ENCODE measurements at places on chromosomes 3 and 15.

DNA sequence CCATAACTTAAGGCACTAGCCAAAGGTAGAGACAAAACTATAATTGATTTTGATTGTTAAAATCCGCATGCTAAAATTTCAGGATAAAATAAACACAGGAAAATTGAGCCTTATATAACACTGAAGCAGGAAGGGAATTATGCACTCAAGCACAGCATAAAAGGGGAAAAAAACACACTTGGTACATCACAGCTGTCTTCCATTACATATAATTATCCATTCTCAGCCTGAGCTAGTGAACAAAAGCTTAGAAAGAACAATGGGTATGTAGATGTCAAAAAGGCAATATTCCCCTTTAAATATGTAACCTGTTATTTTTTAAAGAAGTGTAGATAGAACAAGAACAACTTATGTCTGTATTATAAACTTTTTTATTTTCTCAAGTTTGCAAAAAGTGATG is 899.2 kb downstream of the ROBO1 start:
- DNase-seq: no peak

DNA sequence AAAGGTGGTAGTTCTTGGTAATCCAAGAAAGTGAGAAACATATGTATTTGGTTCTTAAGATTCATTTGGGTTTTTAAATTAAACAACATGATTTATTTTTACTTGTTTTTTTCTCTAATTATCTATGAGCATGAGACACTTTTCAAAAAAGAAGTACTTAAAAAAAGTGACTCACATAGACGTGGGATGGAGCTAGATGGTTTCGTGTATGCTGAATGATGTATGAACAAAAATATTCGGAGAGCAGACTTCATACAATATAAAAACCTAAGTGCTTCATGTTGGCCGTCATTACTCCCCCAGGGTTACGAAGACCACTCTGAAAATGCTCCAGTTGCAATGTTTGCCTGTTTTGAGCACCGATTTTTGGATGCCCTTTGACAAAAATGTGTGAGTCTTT is 90.9 kb downstream of the RORA start:
- DNase-seq: no peak

DNA sequence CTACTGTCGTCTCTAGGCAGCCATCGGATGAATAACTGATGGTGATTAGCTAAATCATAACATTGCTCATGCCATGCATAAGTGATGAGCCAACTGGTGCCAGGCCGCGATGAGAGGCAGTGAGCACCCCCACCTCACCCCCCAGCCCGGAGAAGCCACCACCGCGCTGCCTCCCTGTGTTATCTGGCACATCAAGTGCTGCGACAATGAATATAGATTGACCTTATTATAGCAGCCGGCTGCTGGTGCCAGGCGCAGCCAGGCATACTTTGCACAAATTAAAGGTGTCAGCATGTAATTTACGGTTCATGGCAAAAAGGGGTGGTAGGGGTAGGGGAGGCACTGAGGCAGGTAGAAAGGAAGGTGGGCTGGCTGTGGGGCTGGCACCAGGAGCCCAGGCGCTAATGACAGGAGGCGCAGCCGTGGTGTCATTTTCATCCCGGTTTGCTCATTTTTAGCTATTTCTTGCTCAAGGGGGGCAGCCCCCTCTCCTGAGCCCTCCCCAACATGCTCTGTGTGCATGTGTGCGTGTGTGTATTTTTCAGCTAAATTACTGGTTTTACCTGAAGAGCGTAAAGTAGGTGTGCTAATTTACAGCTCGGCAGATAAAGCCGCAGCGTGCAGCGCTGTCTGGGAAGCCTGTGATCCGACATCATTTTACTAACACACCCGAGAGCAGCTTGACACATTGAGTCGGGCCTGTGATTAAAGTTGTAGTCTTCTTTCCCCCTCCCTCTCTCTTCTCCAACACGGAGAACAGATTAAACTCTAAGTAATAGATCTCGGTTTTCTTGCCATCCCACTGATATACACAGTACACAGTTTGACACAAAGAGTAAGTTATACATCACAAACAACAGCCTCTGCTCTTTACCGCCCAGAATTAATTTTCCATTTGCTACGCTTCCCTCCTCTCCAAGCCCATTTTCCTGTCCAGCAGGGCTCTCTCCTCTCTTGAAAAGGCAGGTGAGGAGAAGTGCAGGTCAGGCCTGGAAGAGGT is 212.3 kb downstream of the RPLP1 start:
- DNase-seq: no peak

DNA sequence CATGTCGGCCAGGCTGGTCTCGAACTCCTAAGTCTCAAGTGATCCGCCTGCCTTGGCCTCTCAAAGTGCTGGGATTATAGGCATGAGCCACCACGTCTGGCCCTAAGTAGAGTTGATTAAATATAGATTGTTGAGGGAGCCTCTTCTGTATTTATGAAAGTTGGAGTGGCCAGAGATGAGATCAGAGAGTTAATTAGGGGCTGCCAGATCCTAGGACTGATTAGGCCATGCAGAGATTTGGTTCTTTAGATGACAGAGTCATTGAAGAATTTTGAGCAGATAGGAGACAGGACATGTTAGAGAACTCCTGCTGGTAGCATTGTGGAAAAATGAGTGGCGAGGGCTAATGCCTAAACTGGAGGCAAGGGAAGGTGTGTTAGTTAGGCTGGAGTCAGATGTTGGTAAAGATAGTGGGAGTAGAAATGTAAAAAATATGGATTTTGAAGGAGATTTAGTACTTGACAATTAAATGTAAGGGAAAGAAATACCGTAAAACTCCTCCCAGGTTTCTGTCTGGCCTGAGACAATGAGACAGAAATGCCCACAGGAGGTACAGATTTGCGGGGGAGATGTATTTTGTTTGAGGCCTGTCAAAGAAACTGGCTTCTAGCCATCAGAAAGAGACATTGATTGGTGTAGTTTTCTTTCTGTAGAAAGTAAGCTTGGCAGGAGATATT is 23.4 kb downstream of the SACM1L start:
- DNase-seq: no peak

DNA sequence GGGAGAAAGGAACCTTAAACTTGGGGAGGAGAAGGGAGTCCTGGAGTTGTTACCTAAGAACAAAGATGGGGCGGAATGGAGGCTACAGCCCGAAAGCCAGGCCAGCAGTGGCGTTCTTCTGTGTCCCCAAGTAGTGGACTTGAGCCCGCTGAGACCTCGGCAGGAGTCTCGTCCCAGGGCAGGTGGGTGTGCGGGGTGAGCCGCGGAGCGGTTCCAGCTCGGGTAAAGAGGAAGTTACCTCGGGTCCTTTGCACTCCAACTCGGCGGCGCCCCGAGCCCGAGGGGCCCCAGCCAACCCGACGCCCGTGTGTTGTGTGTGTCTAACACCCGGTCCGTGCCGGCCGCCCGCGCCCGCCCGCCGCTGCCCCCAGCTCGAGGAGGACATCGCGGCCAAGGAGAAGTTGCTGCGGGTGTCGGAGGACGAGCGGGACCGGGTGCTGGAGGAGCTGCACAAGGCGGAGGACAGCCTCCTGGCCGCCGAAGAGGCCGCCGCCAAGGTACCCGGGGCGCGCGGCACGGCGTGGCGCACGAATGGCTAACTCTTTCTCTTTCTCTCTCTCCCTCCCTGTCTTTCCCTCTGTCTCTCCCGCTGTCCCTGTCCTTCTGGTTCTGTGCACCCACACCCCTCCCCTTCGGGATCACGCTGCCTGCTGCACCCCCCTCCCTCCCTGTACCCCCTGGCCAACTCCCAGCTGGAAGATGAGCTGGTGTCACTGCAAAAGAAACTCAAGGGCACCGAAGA is 959 bp downstream of the TPM1 start:
- DNase-seq: no peak

DNA sequence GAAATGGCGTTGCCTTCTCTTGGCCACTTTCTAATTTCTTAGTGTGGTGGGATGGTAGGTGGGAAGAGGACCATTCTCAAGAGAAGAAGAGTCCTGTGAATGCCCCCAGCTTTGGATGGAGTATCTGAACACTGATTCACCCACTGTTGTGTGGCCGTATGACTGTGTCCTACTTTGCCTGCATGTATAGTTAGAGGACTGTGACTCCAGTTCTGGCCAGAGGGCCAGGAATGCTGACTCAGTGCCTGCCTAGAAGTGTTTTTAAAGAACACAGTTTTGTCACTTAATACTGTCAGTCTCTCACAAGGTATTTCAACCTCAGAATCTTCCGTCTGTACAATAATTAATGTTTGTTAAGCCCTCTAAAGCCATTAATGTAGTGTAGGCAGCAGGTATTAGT is 2.1 kb downstream of the SEC61A1 start:
- no peak for DNase-seq

Data from activated CD4-positive, CD25-positive, alpha-beta regulatory T cell treated with anti-CD3 and anti-CD28 coated beads, Interleukin-2, amount 50 U/mL, for 72 hours (primary cell).